HT-29 (cell line): ENCODE measurements at places on chromosomes 3 and 15.

DNA sequence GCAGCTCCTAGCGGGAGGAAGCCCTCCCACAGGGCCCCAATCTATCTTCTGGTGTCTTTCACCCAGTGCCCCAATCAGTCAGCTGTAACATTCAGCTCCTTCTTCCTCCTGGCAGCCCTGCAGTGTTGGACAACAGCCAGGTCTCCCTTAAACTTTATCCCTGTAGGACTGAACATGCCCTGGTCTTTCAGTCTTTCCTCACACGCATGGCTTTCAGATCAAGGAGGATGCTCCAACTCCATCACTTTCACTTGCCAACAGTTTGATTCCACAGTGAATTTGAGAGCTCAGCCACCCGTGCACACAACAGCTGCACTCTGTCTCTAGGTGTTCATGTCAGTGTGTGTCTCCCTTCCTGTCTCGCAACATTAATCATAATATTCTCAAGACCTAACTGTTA, 28.5 kb upstream of the LRRC34 start:
- no peak for DNase-seq

GRCh38 chr15:26156051-26156450, 292.9 kb upstream of the ATP10A start:
- no peak for DNase-seq

DNA sequence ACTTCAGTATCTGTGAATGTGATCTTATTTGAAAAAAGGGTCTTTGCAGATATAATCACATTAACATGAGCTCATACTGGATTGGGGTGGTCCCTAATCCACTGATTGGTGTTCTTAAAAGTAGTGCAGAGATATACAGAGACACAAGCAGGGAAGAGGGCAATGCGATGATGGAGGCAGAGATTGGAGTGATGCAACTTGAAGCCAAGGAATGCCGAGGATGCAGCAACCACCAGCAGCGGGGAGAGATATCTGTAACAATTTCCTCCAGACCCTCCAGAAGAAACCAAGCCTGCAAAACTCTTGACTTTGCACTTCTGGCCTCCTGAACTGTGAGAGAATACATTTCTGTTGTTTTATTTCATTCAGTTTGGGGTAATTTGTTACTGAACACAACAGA, 171.0 kb upstream of the MBNL1 start:
- no peak for DNase-seq

DNA sequence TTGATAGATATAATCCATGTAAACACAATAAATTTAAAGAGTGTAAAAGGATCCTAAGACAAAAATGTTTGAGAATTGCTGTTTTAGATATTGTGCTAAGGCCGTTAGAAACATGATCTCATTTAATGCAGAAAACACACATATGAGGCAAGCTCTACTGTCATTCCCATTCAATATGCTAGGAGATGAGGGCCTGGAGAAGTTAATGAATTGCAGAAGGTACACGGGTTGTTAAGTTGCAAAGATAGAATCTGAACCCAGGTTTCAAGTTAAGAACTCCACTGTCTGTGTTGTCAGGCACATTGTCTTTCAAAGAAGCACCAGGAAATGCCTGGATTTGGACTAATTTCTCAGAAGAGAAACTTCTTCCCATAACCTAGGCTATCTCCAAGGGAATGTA, 65.1 kb upstream of the SAMMSON start:
- no peak for DNase-seq

DNA sequence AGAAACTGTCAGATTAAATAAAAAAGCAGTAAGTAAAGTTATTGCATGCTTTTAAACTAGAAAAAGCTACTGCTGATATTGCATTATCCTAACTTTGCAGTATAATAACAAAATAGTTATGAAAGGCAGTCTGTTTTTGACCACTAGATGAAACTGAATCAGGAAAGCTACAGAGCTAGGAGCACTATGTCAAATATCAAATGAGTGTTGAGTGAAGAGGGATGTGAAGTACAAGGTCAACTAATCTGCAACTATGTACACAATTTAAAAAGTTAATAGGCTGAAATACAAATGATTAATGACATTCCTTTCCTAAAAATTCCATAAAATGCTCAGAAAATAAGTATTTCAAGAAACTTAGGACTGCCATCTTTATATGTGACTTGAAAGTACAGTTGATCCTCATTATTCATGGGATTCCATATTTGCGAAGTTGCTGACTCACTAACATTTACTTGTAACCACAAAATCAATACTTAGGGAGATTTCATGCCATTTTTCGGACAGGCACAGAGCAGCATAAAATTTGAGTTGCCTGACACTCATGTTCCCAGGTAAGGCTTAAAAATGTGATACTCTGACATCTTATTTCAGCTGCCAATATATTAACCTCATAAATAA, 34.5 kb downstream of the SLC4A7 start:
- peak; percentile 47 for DNase-seq

DNA sequence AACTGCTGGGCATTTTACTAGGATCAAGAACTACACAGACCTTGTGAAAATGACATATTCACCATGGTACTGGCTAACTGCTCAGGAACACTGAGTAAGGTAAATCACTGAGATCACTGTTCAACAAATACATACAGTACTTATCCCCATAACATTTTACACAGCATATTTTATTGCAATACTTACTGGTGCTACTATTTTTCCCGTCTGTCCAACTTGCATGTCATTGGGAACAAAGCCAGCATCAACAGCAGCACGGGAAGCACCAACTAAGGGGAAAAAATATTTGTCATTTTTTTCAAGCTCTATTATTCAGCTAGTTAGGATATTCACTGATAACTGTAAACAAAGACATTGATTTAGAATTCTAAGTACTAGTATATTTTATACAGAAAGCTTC, 37.0 kb downstream of the ETFA start:
- DNase-seq, result no peak

GRCh38 chr3:124893526-124893925, 6.4 kb upstream of the ITGB5 start:
- DNase-seq, result no peak
